RWPE2 (cell line): ENCODE measurements at places on chromosomes 12 and 14.

GRCh38 chr12:72018036-72018435 is 79.4 kb downstream of the TPH2 start:
- DNase-seq: no peak

- no peak for DNase-seq
Observed at GRCh38 chr12:50598321-50598862, 93.6 kb downstream of the DIP2B start.

DNA sequence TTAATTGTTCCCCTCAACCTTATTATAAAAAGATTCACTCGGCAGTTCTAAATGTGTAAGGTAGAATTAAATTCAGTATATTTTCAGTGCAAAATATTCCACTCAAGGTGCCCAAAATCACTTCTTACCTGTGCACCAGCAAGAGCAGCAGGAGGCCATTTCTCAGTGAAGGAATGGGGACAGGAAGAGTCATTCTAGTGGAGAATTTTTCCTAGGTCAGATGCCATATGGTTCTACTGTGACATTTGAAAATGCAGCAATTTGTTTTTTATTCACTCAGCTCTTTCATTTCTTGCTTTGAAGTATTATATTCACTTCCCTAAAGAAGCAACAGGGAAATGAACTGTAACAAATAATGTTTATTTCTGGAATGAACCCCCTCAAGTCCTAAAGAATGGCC is 264.0 kb upstream of the SYT1 start:
- no peak for DNase-seq

- DNase-seq: no peak
Observed at GRCh38 chr12:28378736-28379135, 188.5 kb downstream of the CCDC91 start.

DNA sequence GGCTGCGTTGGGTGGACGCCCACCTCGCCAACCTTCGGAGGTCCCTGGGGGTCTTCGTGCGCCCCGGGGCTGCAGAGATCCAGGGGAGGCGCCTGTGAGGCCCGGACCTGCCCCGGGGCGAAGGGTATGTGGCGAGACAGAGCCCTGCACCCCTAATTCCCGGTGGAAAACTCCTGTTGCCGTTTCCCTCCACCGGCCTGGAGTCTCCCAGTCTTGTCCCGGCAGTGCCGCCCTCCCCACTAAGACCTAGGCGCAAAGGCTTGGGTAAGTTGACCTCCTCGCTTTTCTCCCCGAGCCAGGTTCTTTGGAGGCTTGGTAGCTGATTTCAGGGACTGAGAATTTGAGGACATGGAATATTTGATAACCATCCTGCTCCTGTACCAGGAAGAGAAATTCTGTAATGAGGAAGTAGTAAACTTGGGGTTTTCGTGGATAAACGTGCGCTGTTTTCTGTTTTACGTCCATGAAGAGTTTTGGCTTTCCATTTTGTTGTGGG is 530 bp downstream of the APAF1 start:
- DNase-seq: no peak

- no peak for DNase-seq
Observed at GRCh38 chr14:99389174-99389826, 91.4 kb downstream of the SETD3 start.

DNA sequence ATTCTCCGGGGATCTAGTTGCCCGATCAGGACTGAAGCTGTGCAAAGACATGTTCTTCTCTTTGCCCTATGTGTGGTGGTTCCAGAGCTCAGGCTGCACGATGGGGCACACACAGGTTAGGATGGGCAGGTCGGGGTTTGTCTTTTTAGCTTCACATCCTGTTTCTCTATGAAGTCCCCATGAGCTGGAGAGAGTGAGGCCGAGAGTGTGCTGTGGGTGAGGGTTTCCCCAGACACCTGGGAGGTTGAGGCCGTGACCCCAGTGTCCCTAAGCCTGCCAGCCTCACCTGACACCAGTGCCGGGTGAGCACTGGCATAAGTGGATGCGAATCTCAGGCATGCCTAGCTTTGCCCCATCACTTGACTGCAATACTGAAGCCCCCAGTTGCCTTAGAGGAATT is 32.9 kb upstream of the IGF1 start:
- no peak for DNase-seq

- DNase-seq: no peak
Observed at GRCh38 chr12:53208435-53208834, 1.4 kb upstream of the ITGB7 start.

DNA sequence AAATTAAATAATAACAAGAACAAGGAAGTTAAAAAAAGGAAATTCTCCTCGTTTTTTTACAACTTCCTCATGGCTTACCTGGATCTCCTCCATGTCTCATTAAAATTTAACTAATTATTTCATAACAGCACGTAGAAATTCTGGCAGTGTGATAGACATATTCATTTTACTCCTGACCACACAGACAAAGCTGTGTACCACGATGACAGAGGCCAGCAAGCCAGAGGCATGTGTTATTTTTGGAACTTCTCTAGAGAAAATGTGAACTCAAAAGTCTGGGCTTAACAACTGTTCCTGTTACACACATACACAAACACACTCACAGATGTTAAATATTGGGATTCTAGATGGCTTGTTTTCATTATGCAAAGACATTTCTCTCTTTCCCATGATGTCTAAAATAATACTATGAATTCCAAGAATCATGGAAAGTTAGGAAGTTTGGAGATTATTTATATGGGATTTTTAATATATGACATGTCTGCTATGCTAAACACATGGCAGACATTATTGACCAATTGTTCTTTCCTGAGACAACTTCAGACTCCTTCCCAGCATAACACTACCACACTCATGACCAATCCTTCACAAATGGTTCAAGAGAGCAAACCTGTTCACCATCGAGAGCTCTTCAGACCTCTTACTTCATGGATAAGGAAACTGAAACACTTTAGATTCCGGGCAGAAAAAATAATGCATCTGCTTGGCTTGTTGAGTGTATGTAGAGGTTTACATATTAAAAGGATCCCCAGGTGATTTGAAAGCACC is 158.7 kb downstream of the DACT1 start:
- no peak for DNase-seq

GRCh38 chr14:98651037-98651436 is 621.0 kb downstream of the BCL11B start:
- DNase-seq: no peak

GRCh38 chr12:119225454-119225853 is 46.7 kb downstream of the HSPB8 start:
- DNase-seq: no peak

DNA sequence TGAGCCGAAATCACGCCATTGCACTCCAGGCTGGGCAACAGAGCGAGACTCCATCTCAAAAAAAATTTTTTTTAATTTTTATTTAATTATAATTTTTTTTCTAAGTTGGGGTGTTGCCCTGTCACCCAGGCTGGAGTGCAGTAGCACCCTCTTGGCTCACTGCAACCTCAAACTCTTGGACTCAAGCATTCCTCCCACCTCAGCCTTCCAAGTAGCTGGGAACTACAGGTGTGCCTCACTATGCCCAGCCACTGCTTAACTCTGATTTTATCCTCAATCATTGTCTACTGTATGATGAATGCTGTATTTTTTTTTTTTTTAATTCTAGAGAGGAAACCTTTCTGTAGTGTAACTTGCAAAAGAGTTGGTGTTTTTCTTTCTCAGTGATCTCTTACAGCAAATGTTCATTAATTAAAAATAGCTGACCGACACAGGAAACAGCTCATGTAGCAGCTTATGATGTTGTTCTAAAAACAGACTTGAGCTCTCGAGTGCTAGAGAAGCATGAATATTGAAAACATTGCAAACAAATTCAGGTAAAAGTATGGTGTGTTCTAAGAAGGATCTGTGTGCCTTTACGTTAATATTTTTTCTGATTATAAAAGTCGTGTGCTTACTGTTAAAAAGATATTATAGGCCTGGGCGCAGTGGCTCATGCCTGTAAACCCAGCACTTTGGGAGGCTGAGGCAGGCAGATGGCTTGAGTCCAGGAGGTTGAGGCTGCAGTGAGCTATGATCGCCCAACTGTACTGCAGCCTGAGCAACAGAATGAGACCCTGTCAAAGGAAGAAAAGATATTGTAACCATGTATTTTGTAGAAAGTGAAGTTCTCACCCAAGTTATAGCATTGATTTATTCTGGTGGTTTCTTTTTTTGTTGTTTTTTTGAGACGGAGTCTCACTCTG is 68.9 kb downstream of the FGD4 start:
- DNase-seq: no peak

GRCh38 chr14:32396885-32397284 is 67.8 kb downstream of the AKAP6 start:
- no peak for DNase-seq

DNA sequence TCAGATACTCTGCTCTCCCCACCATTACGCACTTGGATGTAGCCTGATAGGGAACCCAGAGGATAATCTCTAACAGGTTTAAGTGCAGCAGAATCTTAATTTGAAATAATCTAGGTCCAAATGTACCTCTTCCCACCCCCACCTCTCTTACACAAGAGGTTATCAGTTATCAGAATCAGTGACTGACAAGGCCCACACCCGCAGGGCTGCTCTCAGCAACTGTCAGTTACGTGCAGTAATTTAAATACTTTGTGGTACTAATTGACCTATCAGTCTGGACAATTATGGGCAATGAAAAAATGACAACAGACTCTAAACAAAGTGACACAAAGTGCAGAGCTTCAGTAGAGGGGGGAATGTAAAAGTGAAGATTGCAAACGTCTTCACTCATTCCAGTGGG is 74.0 kb downstream of the CLIP1 start:
- DNase-seq: no peak

- DNase-seq: no peak
Observed at GRCh38 chr12:96472384-96472783, 17.0 kb upstream of the CFAP54 start.

DNA sequence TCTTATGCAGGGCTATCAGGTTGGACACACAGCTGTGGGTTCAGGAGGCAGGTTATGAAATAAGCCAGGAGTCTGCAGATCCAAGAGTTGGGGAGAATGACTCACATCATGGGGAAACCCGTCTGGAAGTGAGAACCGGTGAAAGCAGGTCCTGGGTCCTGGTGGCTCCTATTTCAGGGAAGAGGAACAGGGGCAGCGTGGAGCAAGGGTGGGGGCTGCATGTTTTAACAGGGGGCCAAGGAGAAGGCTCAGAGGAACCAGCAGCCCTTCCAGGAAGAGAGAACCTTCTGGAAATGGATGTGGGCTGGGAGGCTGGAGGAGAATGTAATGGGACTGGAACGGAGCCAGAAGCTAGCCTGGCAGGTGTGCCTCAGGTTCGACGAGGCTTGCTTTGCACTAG is 7.8 kb upstream of the KRT74 start:
- DNase-seq: peak; percentile 71

GRCh38 chr14:79896009-79896408 is 315.3 kb downstream of the DIO2 start:
- no peak for DNase-seq

DNA sequence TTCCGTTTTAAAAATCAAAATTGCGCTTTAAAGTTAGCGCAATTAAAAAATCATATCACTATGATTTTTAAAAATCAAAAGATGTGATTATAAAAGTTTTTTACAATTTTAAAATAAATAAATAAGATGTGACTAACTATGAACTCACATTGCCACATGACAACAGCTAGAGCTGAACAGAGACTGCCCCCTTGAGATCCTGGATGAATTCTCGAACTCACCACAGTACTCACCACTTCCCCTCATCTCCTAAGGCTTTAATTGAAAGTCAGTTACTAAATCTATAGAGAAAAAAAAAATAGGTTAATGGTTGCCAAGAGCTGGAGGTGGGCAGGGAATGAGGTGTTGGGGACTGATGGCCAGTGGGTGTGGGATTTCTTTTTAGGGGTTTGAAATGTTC is 384.2 kb downstream of the ZFP36L1 start:
- no peak for DNase-seq

DNA sequence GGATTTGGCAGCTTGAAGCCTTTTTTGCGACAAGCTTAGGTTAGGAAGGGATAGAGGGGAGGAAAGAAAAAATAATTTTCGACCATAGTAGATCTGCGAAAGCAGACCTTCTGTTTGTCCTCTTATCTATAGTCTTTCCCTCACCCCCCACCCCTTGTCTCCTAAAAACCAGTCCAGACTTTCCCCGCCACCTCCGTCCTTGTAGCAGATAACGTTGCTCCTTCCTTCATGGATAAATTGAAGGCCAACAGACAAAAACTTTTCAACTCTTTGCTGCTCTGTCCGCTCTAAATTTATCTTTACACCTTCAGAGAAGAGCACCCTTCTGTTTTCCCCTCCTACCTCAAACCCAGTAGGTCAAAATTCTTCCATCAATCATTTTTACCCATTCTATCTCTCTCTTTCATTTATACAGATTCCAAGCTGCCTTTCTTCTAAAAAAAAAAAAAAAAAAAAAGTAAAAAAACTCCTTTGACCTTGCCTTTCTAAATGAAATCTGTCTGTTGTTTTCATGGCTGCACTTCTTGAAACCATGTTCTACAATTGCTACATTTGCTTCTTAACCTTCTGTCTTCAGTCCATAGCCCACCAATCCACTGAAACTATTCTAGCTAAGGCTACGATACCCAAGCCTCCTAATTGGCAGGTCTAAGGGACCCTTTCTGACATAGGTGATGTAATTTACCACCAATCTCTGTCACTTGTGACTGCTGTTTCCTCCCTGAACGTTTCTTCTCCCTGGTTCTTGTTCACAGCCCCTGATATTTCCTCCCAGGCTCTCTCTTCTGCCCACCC is 11.1 kb upstream of the NEMF start:
- no peak for DNase-seq

DNA sequence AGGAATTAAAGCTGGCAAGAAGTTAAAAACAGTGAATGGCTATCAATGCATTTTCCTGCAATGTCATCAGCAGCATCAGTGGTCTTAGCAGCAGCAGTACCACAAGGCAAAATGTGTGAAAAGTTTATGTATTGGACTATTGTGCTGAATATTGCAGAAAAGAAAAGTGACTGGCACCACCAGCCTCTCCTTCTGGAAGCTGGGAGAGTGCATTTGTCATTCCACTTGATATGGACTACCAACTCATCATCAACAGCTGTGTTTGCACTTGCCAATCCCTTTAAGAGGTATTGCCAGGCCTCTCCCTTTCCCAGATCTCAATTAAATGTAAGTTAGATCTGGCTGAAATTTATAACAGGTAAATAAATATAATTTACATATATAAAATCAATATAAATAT is 151.0 kb upstream of the GZMB start:
- DNase-seq: no peak

DNA sequence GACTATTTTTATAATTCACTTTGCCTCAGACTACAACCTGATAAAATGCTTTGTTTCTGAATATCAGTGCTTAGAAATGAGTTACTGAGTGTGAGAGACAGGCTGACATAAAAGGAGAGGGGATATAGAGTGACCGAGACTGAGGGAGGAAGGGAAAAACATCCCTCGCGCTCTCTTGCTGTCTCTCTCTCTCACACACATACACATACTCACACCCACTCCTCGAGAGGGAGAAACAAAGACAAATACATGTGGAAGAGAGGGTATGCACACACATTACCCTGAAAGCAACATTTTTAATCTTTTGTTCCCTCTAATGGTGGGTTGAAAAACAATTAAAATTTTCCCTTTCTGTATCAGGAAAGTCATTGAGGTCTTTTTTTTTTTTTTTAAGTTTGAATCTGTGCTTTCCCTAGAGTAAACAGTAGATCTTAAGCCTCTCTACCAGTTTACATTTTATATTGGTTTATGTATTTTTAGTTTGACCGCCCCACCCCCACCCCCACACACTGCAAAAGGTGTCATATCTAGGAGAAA is 45.3 kb downstream of the FRS2 start:
- no peak for DNase-seq
